Activated effector memory CD4-positive, alpha-beta T cell treated with Interleukin-2 at 50 U/mL for 16 hours (primary cell): ENCODE measurements at places on chromosomes 11 and 22.

DNA sequence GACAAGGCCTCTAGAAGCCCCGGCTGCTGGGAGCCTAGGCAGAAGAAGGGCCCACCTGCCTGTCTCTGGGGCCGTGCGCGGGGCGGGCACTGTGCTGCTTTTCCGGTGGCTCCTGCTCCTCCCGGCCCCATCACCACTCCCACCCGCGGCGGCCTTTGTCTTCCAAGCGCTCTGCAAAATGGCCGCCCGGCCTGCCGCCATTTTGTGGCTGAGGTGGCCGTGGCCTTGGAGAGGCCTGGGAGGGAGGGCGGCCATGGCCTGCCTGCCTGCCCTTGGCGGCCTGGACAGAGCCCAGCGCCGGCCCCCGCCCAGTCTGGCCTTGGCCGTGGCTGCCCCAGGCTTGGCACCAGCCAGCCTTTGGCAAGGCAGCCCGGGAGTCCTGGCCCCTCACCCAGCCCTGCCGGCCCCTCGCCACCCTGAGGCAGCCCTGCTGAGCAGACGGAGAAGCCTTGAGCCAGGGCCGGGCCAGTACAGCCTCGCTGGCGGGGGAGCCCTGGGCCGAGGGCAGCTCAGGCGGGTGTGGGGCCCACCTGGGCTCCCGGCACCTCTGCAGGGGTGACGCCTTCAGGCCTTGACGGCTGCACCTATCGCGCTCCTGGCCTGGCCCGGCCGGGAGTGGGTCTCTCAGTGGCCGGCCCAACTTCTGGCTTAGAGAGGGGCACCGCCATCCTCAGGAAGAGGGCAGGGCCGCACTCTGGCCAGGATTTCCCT lies 46.0 kb upstream of the PPARA start:
- no peak for DNase-seq

DNA sequence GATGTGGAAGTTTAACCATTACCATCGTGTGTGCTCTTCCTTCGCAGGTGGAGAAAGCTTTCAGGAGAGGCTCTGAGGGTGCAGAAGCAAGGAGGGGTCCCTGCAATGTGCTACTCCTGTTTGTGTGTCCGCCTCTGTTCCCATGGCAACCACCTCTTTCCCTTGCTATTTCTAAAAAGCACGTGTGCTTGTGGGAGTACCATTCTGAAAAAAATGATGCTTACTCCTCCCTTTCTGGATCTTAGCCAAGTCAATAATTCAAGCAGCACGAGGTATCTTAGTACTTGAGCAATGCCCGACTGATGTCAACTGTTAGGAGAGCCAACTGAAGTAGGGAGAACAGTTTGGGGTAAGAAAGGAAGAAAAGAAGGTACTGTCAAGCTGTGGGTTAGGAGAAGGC lies 628.7 kb downstream of the NTM start:
- DNase-seq: no peak

DNA sequence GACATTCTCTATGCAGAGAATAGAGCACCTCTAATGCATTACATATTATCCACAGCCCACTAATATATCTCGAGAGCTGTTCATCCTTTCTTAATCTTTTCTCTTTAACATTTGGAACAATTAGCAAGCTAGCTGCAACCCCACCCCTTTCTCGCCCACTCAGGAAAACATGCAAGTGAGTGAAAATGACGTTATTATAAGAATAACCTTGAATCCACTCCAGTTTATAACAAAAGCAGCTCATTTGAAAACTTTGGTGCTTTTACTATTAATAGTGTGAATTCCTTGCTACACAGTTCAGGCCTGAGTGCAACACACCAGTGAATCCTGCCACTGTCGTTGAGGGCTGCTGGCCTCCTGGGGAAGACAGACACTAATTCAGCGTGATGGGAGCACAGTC lies 63.3 kb upstream of the BMAL1 start:
- DNase-seq: no peak

DNA sequence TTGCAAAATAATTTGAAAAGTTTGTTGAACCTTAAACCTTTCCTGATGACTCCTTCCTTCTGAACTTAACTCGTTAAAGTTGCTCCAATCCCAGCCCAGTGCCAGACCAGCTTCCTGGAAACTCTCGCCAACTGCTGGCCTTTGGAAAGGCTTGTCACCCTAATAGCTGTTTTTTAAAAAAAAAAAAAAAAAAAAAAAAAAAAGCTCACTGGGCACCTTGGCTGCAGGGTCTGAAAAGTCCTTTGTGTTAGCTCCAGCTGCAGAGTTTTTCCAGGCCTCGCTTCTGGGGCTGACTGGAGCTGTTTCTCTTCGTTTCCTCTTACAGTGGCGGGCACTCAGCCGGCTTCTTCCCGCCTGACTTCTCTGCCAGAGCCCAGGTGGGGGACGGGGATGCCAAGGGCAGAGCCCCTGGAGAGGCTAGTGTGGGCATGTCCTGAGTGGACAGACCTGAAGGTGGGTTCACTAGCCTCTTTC lies 25.1 kb downstream of the KCNQ1OT1 start:
- no peak for DNase-seq

- DNase-seq: no peak
Observed at GRCh38 chr22:37559901-37560607, at the start of gene CDC42EP1. TSS of gene CDC42EP1 (plus strand) at chr22:37560480. CDS start at chr22:37566350, 5,870 bp downstream.

- no peak for DNase-seq
Observed at GRCh38 chr11:131579932-131580387, 209.5 kb downstream of the NTM start.

GRCh38 chr11:120566176-120566575 lies 54.6 kb downstream of the GRIK4 start:
- no peak for DNase-seq

GRCh38 chr22:24772493-24773220 lies 1.9 kb downstream of the PIWIL3 start:
- no peak for DNase-seq

DNA sequence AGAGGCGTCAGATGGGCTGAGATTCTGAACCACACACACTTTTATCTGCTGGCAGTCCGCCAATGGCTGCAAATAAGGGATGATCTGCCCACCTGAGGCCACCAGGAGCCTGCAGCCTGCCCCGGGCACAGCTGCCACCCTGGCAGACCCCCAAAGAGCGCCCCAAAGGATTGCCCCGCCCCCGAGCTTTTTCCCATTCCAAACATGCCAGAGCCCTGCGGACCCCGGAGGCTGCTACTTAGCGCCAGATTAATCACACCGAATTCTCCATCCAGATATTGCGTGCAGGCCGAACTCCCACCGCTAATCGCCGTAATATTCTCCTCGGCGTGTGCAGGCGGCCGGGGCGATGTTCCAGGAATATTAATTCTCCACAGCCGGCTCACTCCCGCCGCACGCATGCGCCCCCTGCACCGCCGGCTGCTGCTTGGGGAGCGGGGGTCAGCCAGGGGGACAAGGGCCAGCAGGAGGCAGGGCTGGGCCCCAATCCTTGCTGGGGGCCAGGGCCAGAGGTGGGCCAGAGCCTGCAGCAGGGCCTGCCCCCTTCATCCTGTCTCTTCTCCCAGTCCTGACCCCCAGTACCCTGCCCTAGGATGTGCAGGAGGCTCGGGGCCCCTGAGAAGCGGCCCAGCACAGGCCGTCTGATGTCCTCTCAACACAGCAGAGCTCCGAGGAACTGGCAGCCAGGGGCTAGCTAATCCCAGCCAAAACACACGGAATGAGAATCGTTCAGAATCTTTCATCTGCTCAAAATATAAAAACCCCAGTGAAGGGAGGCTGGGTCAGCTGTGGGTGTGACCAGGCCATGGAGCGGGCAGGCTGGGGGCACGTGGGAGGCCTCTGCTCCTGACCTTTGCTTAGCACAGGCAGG lies 19.5 kb upstream of the TCF20 start:
- no peak for DNase-seq

- no peak for DNase-seq
Observed at GRCh38 chr22:35476341-35476740, 64.3 kb upstream of the RASD2 start.

GRCh38 chr11:119696378-119697222 lies 32.4 kb downstream of the NECTIN1 start:
- DNase-seq: no peak

DNA sequence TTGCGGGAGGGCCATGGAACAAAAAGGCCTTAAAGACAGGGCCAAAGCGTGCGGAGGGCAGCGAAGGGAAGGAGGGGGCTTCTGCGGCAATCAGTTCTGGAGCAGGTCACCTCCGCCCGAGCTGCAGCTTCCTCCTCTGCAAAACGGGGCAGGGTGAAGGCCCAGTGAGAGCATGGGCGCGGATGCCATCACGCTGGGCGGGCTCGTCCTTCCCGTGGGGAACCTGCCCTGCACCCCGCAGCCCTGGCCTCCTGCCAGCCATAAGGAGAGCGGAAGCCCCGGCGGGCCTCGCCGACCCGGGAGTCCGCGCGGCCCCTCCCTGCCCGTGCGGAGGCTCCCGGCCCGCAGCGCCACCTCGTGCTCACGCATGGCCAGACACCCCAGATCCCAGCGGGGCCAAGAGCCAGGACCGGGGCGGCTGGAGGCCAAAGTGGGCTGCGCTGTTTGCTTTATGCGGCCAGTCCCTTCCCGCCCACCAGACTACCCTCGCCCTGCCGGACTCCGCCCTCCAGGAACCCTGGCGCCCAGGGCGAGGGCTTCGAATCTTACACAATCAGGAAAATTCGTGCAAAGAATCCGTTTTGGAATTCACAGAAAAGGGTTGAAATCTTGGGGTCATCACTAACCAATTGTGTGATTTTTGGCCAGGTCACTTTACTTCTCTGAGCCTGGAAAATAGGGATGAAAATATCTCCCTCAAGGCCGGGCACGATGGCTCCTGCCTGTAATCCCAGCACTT lies 16.1 kb downstream of the TSKU start:
- DNase-seq: peak; percentile 64

DNA sequence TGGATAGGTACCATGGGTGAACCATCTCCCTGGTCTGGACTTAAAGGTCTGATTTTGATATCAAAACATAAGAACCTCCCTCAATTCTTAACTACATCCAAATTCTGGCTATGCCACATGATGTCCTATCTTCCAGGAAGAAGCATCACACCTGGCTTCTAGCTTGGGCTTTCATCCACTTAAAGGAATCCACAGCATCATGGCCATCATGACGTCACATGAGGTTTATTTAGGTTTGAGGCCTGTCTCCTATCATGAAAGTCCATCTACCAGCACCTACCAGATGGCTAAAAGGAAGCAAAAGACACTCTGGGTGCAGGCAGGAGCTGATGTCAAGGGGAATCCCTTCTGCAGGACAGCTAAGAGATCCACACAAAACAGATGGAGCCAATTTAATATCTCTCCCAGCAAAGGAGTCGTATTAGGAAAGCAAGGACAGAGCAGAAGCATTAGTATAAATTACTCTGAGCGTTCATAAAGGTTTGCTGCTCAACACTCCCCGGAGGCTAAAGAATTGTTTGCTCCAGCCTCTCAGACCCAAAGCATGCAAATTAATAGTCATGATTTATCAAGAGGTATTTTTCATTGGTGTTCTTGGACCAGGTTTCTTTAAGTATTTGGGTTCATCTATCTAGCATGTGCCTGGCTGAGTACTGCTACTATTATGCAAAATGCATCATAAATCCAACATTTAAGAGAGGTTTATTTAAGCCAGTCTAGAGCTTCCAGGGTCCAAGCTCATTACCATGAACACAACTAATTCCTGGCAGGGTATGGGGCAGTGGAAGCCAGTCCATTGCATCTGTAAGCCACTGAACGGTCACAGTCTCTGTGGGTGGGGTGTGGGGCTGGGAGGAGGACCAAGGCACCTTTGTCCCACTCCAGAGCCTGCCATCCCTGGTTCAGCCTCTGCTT lies 47.2 kb downstream of the GALNT18 start:
- DNase-seq: no peak

GRCh38 chr11:115845872-115846271 lies 341.7 kb upstream of the CADM1 start:
- DNase-seq: no peak

GRCh38 chr11:31996159-31996881 lies 94.6 kb upstream of the RCN1 start:
- DNase-seq: no peak

DNA sequence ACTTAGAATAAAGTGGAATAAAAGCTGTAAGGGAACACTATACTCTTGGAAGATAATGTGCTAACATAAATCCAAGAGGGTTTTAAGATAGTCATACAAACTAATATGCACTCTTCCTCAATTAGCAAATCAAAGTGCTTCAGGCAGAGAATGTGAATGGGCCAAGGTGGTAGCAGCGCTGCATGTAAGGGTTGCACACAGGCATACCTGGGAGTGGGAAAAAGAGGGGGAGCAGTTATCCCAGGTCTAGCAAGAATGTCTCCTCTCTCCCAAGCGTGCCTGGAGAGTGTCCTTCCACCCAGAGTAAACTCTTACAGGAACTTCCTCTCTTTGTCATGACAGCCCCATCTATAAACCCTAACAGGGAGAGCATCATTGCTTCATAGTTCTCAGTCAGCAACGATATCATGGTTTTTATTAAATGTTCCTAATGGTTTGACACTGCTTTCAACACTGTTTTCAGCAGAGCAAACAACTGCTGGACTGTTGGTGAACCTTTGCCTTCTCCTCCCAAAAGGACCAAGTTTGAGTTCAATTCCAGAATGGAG lies 61.6 kb downstream of the SYTL2 start:
- DNase-seq: no peak

DNA sequence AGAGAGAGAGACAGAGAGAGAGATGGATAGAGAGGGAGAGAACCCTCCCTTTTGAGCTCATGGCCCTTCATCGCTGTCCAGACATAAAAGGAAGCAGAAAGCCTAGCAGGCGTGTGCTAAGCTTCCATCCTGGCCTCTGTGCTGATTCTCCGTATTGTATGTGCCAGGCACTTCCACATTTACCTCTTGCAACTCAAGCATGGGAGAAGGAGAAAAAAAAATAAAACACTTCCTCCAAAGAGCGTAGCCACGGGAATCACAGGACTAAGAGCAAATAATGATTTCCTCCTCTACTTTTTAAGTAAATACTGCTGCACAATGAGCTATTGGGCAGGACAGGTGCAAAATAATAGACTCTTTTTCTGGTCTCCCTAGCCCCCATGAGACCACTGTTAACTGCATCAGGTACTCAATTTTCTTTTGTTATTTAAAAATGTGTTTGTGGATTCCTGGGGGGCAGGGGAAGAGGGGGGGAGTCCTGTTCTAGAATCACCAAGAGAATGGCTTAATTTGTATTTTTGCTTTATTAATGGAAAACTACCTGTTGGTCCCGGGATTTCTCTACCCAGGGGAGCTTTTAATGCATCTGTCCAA lies 154.3 kb downstream of the NXPE2 start:
- DNase-seq: no peak

DNA sequence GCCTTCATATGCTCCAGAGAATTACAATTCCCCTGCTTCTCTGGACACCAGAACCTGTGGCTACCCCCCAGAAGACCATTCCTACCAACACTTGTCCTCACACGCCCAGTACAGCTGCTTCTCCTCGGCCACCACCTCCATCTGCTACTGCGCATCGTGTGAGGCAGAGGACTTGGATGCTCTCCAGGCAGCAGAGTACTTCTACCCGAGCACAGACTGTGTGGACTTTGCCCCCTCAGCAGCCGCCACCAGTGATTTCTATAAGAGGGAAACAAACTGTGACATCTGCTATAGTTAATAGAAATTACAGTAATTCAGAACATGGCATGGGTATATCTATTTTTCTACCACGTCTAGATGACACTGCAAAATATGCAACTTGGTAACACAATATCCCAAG lies 9.8 kb downstream of the POU2AF3 start:
- no peak for DNase-seq

- no peak for DNase-seq
Observed at GRCh38 chr22:32531931-32532819, 57.6 kb downstream of the FBXO7 start.

- no peak for DNase-seq
Observed at GRCh38 chr11:47577460-47578041, 1.2 kb downstream of the KBTBD4 start.

GRCh38 chr11:21636561-21636960 lies 556.3 kb upstream of the ANO5 start:
- DNase-seq: no peak
